ENCODE measurements at places on chromosomes 12 and 14.

- DNase-seq = no peak
These were observed 164.8 kb downstream of the DUSP6 start for GRCh38 chr12:89187507-89187906.

GRCh38 chr12:11853126-11853525 is 203.7 kb downstream of the ETV6 start:
- DNase-seq = no peak

- DNase-seq = no peak
These were observed 20.1 kb downstream of the ARL6IP4 start for GRCh38 chr12:123000578-123000977.

GRCh38 chr12:2268471-2269286 is 215.9 kb downstream of the CACNA1C start:
- DNase-seq = no peak

- DNase-seq = no peak
These were observed 14.3 kb upstream of the PRKAG1 start for GRCh38 chr12:49032679-49033447.

DNA sequence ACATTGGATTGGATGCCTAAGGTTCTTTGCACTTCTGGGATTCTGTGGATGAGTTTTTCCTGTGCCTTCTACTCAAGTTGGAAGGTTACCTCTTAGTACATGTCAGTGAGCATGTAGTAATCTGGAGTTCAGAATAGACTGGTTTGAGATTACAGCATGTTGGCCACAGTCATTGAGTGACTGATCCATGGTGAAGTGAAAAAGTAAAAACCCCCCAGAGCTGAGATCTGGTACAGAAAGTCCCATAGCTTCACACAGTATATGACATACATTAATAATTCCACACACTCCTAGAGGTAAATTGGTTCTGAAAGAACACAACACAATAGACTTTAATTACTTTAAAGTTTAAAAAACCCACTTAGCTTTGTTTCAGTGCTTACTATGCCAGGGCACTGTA is 11.9 kb upstream of the CCND2 start:
- DNase-seq = no peak

DNA sequence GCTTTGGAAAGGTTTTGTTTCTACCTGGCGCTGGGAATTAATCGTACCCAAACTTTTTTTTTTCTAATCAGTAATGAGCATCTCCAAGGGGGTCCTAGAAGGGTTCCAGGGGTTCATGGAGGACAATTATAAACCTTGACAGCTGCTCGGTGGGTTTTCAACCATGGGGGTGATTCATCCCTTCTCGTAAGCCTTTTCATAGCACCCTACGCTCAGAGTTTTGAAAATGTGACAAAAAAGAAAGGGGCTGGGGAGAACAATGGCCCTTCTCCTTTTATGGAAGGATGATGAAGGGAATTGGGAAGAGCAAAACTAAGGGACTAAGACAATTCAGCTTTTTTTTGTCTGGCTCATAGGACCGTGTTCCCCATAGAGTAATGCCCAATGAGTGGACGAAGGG is 196.7 kb downstream of the ZFP36L1 start:
- no peak for DNase-seq

GRCh38 chr12:24751181-24751580 is 197.7 kb downstream of the BCAT1 start:
- no peak for DNase-seq

DNA sequence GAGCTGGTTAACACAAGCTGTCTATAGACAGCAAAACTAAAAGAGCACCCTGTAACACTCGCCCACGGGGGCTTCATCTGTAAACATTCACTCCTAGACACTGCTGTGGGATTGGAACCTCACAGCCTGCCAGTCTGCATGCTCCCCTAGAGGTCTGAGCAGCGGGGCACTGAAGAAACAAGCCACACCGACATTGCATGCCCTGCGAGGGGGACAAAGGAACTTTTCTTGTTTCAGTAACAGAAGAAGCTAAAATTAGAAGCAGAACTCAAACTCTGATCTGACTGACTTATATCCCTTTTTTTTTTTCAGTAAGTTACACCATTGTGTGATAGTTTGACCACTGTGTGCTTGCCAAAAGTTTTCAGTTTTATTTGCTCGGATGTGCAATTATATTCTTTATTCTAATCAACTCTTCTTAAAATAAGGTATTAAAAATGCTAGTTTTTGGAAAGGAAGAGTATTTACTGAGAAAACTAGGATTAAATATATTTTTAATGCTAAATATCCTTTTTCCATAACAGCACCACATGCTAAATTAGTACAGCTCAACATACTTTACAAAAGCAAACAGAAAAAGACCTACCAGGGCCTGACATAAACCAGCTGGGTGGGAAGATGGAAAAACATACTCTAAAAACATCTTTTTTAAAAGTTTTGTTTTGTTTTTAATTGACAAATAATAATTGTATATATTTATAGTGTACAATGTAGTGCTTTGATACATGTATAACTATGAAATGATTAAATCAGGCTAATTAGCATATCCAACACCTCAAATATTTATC is 100.2 kb downstream of the EPS8 start:
- no peak for DNase-seq

DNA sequence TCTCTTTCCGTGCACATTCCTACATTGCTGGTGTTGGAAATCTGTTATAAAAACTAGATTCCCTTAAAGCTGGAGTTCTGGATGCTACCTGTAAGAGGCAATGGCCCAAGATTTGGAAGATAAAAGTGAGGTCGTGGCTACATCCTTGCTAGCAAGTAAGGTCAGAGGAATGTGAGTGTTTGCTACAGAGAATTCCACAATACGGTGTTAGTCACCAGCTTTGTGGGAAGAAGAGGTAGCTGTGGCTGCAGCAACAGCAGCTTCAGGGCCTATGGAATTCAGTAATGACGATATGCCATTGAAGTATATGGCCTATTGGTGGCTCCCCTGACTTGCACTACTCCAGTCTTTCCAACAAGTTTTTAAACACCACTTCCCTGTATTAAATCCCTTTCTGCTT is 227.7 kb upstream of the TMEM260 start:
- DNase-seq = no peak

GRCh38 chr12:91133871-91134270 is 22.6 kb upstream of the LUM start:
- DNase-seq = no peak

- no peak for DNase-seq
These were observed 249.6 kb upstream of the TBX3 start for GRCh38 chr12:114933428-114934160.

DNA sequence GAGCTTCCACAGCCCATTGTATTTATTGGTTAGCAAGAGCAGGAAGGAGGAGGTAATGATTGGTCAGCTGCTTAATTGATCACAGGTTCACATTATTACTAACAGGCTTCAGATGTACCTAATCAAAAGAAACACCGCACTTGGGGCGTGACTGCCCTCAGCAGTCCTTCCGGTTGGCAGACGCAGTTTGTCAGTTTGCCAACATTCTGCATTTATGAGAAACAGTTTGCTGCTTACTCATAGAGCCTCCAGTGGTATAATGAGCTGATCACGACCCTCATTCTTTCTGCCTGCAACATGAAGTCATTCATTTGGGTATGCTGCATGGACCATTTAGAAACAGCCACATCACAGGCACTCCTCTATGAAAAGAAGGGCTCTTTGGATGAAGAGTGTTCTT is 42.5 kb upstream of the PPM1H start:
- no peak for DNase-seq

DNA sequence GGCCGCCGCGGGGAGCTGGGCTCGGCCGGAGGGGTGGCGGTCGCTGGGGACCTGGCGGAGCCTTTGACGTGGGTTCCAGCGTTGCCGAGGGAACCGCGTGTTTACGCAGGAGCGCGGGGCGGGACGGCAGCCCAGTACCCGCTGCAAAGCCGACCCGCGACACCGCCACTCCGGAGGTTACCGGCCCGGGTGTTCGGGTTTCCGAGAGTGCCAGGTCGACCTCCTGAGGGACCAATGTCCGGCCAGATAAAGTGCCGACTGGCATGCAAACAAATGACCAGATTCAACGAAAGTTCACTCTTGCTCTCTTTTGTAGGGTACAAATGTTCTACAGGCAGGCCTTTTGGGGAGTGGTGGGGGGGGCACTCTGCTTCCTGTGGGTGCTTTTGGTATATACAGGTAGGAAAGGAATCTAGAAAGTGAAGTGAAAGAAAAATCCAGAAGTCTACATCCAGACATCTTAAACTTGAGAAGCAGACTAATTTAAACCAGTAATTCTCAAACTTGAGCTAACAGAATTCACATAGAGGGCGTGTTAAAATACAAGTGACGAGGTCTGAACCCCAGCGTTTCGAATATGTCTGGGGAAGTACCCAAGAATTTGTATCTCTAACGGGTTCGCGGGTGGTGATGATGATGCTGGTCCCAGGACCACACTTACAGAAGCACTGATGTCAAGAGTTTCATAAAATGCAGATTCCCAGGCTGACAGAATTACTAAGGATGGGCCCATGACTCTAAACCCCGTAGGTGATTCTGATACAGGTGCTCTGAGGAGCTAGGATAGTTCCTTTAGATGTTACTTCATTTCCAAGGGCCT is at the start of gene GPR135:
GPR135 (minus strand) TSS at position 65 of the 820 bp plus-strand sequence. CDS start 154 bp downstream, outside the sequence.
- DNase-seq = no peak

DNA sequence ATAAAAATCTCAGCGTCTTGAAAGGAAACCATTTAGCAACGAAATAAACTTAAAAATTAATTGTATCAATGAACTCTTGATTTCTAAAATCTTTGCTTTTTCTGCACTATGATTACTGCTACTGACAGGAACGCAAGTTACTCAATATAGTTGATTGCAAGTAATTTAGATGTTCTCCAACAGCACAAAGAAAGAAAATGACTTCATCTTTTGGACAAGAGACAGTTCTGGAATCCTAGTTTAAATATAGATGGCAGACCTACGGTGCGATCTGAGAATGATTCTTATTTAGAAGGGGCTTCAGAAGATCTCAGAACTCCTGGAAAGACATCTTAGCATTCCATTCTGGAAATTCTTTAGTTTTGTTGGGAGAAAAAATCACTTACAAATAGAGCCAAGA is 1.4 kb upstream of the SUDS3 start:
- no peak for DNase-seq

DNA sequence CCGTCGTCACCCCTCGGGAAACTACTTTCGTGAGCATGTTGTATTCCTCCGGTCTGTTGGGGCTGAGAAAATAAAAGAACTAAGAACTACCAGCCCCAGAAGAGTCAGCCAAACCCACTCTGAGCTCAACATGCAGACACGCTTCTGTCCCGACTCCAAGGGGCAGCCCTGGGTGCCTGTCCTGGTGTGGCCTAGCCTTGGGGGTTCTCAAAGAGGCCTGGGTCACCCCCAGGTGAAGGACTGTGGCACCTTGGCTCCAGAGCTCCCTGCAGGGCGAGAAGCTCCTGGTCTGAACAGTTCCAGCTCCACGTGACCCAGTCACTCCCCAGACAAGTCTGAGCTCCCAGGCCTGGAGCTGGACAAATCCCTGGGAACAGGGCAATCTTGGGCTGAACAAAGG is 87.0 kb downstream of the VWF start:
- DNase-seq = no peak

- DNase-seq = no peak
These were observed 915.8 kb downstream of the VRK1 start for GRCh38 chr14:97713023-97713422.

GRCh38 chr12:14326699-14327098 is 38.8 kb upstream of the ATF7IP start:
- DNase-seq = no peak

DNA sequence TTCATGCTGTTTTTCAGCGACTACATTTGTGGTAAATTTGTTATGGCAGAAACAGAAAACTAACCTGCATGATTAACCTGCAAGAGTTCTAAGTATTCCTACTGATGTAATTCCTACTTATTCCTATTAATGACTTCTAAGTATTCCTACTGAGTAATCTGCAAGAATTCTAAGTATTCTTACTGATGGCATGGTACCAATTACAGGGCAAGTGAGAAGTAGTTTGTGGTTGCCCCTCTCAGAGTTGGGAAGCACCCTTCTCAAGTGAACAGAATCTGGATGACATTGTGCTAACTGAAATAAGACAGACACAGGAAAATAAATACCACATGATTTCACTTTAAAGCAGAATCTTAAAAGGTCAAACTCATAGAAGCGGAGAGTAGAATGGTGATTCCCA is 100.9 kb upstream of the CPNE8 start:
- DNase-seq = no peak

GRCh38 chr12:73067616-73068015 is 795.4 kb downstream of the TRHDE start:
- DNase-seq = no peak

DNA sequence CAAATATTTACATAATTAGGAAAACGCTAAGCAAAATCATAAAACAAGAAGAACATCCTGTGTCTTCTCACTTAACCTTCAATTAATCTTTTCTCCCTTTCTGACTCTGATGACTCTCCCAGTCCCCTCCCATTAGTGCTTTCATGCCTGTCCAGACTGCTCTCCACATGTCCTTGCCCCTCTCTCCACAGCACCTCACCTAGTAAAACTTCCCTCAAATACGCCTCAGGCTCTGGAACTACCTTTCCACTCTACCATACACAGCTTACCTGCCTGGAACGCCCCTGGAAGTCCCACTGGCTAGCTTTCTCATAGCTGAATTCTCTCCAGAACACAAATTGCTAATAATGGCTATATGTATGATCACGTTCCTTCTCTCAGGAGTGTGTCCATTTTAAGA is 44.7 kb downstream of the SLC5A8 start:
- DNase-seq = no peak

DNA sequence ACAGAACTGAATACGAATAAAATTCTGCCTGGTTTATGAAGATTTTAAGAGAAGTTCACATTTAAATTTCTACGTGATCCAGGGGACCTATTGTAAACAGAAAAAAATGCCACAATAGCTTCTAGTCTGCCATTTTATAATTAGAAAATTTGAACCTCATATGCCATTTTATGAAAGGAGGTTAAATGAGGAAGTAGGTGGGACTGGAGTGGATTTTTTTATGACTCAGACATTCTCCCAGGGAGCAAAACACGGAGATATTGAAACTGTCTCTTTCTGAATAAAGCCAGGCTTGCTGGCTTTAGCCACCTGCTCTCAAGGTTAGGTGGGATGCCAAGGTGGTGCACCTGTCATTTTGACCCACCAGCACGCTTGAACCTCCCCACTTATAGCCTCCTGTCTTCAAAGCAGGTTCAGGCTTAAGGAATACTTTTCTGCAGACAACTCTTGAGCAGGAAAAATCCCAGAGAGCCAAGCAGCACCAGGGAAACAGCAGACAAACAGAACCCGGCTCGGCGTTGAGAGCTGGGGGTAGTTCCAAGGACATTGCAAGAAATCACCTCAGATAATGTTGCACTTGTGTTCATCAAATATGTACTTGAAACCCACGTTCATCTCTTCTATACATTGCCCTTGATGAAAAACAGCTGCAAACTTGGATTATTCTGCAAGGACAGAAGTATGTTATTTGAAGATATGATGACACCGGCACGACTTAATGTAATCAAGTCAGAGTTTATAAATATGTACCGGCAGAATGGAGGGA is 203.7 kb downstream of the PPM1H start:
- DNase-seq = no peak

DNA sequence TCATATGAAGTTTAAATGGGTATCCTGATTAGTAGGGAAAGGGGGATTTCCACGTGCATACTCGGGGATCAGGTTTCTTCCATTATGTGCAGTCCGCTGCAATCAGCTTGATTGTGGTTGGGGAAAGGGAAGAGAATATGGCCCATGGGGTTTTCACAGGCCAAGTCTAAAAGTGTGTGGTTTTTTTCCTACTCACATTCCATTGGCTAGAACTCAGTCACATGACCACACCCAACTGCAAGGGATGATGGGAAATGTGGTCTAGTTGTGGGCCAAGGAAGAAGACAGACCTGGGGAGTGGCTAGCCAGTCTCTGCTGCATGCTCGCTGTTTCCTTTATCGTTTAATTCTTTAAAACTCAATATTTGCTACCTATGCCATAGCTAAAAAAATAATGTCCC is 105.1 kb downstream of the PRIMA1 start:
- no peak for DNase-seq

GRCh38 chr12:51362307-51362706 is 15.8 kb upstream of the CELA1 start:
- DNase-seq = no peak
